DMS53 (cell line): ENCODE measurements at places on chromosomes 4 and X.

DNA sequence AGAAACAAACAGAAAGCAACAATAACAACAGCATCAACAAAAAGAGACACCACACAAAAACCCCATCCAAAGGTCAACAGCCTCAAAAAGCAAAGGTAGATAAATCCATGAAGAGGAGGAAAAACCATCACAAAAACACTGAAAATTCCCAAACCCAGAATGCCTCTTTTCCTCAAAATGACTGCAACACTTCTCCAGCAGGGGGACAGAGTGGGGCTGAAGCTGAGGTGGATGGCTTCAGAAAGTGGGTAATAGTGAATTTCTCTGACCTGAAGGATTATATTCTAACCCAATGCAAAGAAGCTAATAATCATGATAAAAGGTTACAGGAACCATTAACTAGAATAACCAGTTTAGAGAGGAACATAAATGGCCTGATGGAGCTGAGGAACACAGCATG lies 888.2 kb downstream of the RAB28 start:
- DNase-seq = peak; percentile 34

DNA sequence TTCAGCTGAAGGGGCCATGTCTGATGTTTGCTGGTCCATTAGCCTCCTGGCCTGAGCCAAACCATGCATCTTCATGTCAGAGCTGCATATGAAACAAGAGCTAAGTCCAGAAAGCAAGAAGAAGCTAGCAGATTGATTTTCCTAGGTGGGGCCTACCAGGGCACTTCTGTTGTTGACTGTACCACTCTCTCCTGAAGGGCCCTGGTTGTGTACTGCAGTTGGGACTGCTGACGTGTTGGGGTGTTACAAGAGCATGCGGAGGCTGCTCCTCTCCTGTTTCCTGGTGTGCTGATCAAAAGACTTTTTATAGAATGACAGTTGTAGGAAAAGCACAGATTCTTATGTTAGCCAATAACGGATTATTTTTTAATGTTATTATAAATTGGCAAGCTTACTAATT lies 145.1 kb downstream of the TBL1X start:
- no peak for DNase-seq

DNA sequence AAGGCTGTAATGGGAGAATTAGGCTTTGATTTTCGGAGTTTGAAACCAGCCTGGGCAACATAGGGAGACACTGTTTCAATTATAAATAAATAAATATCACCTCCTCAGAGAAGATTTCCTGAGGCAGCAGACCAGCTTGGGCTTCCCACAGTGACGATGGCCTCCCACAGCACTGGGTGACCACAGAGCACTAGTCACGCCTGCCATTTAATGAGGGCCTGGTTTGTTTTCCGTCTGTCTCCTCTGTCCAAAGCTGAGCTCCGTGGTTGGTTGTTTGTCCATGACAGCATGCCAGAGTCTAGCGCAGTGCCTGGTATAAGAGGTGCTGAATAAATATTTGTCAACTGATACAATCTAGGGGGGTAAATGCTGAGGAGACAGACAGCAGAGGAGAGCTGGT lies 10.4 kb upstream of the PDGFRA start:
- no peak for DNase-seq

GRCh38 chrX:70577442-70577841 lies 132.8 kb downstream of the DLG3 start:
- no peak for DNase-seq

GRCh38 chr4:110704748-110705439 lies 82.0 kb upstream of the PITX2 start:
- DNase-seq = no peak

DNA sequence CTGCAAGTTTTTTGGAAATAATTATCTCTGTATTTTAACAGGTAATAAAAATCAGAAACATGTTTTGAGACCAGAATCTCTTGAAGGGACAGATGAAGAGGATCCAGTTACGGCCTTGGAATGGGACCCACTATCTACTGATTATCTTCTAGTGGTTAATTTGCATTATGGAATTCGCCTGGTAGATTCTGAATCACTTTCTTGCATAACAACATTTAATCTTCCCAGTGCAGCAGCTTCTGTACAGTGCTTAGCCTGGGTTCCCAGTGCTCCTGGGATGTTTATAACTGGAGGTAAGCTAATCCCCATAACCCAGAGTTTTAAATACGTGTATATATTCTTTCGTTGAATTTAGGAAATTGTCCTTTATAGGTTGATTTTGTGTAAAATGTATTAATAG lies 59.4 kb downstream of the WDR17 start:
- no peak for DNase-seq

DNA sequence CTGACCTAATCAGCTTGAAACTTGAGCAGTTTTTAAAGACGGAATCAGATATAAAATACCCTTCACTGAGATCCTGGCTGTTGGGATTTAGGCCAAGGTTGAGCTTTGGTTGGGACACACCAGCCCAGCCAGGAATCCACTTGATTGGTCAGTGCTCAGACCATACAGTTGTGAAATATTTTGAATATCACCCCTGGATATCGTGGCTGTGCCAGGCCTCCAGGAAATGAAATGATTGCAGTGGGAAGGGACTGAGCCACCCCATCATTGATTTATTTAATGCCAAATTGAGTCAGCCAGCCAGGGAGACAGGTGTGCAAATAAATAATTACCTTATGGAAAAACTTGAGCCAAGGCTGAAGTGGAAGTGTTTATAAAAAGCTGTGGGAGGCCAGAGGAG lies 128.4 kb upstream of the SCML1 start:
- DNase-seq = peak; percentile 63

DNA sequence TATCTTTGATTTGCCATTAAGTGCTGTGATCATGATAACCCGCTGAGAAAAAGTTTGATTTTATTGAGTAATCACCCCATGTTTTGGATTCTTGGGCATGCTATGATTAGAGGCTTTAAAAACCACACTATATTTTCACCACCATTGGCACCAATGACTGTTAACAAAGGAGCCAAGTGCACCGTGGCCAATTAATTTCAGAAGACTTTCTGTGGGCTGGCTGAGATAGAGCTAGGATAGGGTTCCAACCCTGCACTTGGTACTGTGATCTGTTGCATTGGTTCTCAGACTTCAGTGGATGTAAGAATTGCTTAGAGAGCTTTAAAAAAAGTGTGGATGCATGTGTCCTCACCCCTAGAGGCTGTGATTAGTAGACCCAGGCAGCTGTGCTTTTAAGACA lies 32.4 kb downstream of the OCRL start:
- DNase-seq = no peak

- DNase-seq = no peak
Observed at GRCh38 chr4:56723201-56723605, 42.1 kb upstream of the HOPX start.

- DNase-seq = no peak
Observed at GRCh38 chrX:118153270-118153669, 36.7 kb upstream of the KLHL13 start.

DNA sequence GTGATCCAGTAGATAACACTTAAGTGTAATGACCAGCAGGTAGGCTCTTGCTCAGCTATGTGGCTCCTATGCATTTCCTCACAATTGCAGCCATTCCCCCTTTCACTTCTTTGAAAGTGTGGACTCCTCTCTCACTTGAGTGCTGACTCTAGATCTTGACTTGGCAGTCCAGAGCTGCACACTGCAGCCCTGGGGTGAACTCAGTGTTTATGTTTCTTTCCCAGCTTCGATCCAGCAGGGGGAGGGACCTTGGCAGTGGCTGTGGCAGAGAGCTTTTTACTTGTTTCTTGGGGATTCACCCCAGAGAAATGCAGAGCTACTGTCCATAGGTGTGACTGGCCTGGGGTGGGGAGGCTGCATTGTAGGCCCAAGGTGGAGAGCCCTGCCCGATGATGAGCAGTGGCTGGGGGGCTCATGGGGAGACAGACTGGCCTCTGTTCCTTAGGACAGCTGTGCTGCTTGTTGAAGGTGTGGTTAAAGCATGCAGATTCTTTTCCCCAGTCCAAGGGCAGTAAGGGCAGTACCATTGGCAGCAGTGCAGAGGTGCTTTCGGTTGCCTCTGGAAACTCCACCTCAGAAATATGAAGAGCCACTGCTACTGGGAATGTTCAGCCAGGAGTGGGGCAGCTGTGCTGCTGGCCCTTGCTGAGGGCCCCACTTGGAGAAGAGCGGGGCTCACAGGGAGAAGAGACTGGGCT lies 134.7 kb downstream of the SH3BGRL start:
- DNase-seq = no peak

- no peak for DNase-seq
Observed at GRCh38 chrX:78747971-78748370, 451 bp downstream of the LPAR4 start.

- no peak for DNase-seq
Observed at GRCh38 chrX:1902901-1903235, 288.0 kb downstream of the ASMT start.

DNA sequence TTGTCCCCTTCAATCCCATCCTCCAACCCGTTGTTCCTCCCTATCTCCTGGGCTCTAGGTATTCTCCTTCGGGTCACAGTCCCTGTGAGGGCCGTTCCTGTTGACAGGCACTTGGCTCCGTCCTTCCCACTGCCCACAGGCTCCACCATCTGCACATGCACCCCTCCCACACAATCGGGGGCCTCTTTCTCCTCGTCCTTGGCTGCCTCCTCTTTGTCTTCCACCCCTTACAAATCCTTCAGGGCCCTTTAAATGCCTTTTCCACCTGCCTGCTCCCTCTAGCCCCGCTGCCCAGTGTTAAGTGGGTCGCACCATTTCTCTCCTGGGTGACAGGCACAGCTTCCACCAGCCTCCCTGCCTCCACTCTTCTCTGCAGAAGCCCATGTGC lies 2.7 kb upstream of the AVPR2 start:
- DNase-seq = no peak

GRCh38 chrX:123084797-123085196 lies 99.3 kb upstream of the GRIA3 start:
- DNase-seq = no peak

DNA sequence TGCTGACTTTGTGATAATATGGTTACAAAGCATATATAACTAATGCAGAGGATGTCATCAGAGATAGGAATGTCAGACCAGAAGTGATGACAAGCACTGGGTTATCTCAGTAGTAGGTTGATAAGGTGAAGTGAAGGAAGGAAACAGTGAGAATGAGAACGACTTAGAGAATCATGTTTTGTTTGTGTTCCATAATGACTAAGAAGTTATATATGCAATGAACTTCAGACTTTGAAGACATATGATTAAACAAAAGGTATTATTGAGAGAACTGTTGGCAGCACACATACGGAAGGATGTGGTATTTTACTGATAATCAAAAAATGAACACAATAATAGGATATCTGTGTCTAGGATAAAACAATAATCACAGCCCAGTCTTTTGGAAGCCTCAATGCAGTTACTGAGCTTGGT lies 18.3 kb upstream of the HHIP start:
- no peak for DNase-seq

DNA sequence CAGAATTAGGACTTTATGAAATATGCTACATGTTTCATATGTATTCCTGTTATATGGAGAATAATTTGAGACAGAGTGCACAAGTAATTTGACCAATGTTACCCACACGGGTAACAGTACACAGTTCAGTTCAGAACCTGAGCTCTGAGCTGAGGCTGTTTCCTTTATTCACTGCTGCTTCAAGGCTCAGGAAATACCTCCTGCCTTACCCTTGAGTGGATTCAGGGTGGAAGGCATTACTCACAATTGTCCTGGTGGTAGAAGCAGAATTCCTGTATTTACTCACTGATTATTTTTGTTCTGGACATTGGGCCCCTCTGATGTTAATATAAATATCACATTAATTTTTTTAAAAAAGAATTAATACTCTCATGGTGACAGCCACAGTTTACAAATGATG lies 73.5 kb upstream of the CAMK2D start:
- DNase-seq = no peak

GRCh38 chr4:75511841-75512240 lies 2.4 kb downstream of the RCHY1 start:
- no peak for DNase-seq

GRCh38 chrX:22314211-22314610 lies 41.5 kb downstream of the CBLL2 start:
- DNase-seq = peak; percentile 18

DNA sequence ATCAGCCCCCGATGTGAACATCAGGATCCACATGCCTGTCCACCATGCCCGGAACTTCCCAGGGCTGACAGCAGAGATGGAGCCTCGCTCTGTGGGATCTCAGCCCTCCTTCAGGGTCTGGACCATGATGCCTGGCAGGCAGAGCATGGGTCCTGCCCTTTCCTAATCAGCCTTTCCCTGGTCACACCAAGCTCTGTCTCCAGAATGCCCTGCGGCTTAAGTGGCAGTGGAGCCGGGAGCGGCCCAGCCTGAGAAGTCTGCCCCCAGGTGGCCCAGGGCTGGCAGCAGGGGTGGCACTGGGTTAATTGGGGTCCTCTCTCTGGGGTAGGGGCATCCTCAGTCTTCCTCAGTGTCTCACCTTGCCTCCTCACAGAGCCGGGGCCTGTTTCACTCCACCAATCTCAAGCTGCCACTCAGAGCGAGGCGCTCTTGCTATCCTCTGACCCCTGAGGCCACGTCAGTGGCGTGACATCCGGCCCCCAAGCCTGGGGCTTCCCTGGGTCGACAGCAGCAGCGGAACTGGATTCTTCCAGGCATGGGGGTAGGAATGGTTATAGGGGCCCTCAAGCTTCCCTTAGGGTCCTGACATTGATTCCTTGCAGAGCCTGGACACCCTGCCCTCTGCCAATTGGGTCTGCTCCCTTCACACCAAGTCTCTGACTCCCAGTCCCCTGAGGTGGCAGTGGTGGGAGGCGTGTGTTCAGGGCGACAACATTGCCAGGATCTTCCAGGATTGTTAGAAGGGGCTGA lies 20.8 kb upstream of the TMEM185A start:
- DNase-seq = no peak

DNA sequence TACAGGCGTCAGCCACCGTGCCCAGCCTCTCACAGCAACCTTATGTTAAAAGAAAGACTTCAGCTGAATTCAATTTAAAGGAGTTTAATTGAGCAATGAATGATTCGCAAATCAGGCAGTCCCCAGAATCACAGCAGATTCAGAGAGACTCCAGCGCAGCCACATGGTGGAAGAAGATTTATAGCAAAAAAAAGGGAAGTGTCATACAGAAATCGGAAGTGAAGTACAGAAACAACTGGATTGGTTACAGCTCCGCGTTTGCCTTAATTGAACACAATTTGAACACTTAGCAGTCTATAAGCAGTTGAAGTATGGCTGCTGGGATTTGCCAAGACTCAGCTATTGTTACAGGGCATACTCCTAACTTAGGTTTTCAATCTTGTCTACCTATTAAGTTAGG lies 19.8 kb downstream of the CENPVL3 start:
- no peak for DNase-seq

GRCh38 chr4:15100994-15101695 lies 98.9 kb downstream of the CPEB2 start:
- no peak for DNase-seq

- no peak for DNase-seq
Observed at GRCh38 chr4:2163311-2163821, 78.6 kb downstream of the HAUS3 start.
